ENCODE measurements at places on chromosomes 3 and 15.
A peak's percentile ranks its signal among the peaks of the same experiment; 100 is the strongest.

- no peak for DNase-seq
These were observed 478.4 kb upstream of the THBS1 start for GRCh38 chr15:39102431-39102830.

DNA sequence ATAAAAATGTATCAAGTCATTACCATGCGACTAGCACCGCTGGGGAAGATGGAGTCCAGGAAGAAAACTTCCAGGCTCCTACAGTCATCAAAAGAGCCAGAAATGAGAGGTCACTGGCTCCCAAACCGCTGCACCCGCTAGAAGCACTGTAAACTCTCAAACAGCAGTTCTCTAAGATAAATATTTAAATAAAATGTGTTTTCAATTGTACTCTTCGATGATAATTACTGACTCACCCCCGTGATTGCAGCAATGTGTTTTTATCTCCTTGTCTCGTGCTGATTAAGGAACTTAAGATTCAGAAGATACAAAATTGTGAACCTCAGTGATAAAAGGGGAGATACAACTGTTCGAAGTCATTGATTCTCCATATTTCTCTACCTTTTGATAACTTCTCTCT lies 45.8 kb upstream of the FOXP1 start:
- no peak for DNase-seq

DNA sequence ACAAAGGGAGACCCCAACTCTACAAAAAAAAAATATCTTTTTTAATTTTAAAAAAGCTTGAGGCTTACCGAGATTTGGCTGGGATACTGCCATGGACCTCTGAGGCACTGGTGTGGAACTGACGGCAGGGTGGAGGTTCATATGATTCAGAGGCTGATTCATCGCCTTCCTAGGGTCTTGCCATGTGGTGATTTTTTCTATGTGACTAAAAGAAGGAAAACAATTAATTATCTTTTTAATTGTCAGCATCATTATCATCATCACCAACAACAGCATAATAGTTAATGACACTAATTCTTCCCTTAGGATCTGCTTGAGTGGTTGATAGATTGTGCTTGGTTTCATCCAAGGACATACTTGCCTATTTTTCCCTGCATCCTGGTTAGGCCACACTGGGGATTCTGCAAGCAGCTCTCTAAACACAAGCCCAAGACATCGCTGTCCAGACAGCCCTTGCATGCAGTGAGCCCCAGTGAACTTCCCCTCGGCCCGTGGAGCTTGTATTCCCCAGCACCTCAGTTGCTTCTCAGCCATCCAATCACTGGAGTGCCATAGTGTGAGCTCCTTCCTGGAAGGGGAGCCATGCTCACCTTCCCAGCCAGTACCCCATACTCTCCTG lies 84.9 kb downstream of the WWTR1 start:
- no peak for DNase-seq

DNA sequence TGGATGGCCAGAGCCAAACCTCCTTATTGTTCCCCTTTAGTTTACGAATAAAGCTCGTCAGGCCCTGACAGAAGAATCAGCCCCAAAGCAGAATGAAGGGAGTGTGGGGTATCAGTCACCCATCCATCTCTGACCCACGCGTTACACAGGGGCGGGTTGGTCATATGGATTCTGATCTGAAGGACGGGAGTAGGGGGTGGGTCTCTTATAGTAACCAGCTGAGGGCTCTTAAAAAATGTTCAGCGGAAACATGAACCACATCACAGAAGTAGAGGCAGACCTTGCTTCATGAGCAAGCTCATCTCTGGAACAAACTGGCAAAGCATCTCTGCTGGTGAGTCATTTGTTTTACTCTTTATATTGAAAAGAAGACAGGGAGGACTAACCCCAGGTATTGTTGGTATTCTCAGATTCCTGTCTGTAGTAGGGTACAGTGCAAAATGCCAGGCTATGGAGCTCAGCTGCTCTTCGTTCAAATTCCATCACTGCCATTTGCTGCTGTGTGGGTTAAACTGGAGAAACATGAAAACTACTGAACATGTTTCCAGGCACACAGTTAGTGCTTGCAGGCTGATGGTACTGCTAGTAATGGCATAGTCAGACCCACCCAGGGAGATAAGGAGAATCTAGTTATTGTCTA lies at the start of gene CXCR6:
Gene CXCR6 (plus strand): TSS at position 258 of the 640 bp plus-strand sequence. CDS start 3,018 bp downstream, outside the sequence.
- peak; percentile 36 for DNase-seq

- DNase-seq: no peak
These were observed 289.7 kb upstream of the TPM1 start for GRCh38 chr15:62752657-62753517.
